ENCODE measurements at places on chromosomes 5 and 9.
A peak's percentile ranks its signal among the peaks of the same experiment; 100 is the strongest.

- no peak for DNase-seq
Observed at GRCh38 chr9:79087133-79087532, 484.6 kb upstream of the TLE4 start.

DNA sequence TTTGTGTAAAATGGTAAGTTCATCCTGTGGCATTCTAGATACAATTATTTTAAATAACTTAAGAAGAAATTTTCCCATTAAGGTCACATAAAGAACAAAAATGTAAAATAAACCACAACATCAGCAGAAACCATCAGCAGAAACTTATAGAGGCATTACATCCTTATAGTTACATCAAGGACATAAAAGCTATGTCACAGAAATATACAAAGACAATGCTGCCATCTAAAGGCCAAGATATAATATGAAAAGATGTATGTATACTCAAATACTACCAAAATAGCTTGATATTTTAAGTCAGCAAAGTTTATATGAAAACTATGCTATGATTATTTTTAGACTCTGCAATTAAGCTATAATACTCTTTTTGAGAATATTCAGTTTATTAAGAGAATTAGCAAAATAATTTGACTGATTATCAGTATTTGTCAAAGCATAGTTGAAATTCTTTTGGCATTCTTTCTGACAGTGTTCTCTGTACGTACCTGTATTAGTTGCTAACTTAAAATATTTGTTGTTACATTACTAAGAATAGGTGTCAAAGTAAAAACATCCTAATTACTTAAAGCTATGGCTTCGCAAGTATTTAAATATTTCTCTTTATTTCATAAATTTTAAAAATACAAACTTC is 36.2 kb downstream of the FBXL17 start:
- peak; percentile 62 for DNase-seq

DNA sequence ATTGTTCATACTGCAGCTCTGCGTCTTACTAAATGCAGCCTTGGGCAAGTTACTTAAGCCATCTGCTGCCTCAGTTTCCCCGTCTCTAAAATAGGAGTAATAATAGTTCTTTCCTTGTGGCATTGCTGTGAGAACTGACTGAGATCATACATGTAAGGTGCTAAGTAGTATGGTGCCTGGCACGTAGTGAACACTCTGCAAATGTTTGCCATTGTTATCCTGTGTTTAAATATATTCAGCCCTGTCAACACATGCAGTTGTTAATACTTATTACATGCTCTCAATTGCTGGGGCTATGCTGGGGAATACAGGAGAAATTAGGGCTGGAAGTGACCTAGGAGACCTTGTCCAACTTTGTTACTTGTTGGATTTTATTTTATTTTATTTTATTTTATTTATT is 105.2 kb upstream of the RAI14 start:
- DNase-seq, result no peak

DNA sequence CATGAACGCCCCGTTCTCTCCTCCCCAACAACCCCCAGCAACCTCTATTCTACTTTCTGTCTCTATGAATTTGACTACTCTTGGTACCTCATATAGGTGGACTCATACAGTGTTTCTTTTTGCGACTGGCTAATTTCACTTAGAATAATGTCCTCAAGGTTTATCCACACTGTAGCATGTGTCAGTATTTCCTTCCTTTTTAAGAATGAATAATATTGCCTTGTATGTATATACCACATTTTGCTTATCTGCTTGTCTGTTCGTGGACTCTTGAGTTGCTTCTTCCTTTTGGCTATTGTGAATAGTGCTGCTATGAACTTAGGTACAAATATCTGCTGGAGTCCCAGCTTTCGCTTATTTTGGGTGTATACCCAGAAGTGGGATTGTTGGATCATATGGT is 42.7 kb downstream of the IQGAP2 start:
- DNase-seq, result no peak

GRCh38 chr5:66793049-66793448 is 196.9 kb downstream of the MAST4 start:
- no peak for DNase-seq

- DNase-seq, result no peak
Observed at GRCh38 chr9:128068386-128069205, 564 bp downstream of the SLC25A25 start.

DNA sequence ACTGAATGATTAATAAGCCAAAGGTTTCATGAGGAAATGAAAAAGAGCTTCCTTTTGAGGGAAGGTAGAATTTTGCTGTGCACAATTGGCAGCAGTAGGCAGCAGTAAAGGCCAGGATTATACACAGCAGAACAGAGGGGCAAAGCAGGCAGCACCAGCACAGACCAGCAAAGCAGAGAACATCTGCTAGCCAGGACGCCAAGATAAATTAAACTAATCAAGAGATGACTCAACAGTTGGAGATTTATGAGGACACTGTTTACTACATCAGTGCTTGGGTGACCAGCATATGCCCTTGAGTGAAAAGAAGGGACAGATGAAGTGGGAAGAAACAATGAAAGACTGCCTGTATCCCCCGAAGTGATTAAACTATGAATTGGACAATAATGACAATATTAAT is 871.4 kb upstream of the CDH10 start:
- peak; percentile 41 for DNase-seq

DNA sequence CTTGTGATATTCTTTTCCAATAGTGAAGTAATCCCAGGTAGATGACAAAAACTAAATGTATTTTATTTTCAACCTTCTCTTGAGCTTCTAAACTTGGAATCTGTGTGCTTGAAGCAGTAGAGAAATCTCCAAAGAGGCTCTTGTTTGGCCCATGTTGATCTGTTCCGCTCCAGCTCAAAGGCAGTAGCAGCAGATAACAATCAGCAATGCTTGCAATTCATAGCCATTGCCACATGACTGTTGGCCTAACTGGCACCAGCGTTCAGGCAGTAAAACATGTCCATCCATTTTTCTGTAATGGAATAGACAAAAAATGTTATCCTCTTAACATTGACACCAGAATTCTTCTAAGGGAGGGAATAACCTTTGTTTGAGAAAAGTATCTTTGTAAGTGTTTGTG is 270.7 kb upstream of the MSX2 start:
- DNase-seq, result no peak

GRCh38 chr5:158754018-158754514 is 345.6 kb downstream of the EBF1 start:
- DNase-seq, result peak; percentile 47

DNA sequence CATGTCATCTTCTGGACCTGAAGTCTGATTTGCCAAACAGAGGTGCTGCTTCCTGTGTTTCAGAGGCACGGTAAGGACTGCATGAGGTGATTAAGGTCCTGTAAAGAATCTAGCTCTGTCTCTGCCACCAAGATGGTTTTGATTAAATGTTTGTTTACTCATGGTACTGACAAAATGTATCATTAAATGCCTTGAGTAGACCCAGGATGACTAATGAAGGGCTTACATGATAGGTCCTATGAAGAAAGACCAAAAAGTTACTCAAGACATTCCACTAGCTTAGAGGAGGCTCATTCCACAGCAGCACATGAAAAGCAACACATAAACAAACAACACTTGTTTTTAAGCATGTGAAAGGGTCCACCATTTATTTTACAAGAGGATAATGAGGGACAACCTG is 100.9 kb downstream of the BOD1 start:
- DNase-seq, result peak; percentile 21

DNA sequence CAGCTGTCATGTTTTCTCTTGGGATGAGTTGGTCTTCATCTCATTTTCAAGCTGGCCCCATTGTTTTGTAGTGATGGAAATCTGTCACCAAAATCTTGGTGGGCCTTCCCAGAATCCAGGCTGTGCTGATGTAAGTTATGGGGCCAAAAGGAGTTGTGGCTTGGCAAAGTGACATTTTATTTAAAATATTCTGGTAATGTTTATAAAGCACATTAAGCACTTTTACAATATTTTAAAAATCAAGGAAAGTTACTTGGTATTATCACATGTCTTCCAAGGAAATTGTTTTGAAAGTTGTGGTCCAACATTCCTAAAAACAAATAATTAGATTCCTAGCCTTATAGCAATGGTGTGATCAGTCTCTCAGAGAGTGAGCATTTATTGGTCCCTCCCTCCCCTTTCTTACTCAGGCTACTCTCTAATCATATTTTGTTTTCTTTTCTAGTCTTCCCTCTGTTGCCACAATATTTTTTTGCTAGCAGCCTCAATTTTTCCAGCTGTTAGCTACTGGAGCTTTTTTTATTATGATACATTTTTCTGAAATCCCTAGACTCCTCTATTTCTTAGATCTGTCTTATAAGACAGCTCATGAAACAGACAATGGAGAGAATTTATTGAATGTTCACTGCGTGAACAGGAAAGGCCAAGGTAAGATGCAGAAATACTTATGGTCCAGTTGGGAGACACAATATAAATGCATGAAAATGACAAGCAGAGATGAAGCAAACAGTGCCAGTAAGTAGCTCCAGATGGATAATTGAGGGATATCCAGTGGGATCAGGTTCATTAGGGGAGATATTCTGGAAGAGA is 408.1 kb upstream of the ZNF608 start:
- DNase-seq, result peak; percentile 15

GRCh38 chr9:126056312-126057021 is 270.2 kb upstream of the MVB12B start:
- DNase-seq, result no peak

GRCh38 chr5:25570067-25570583 is 925.3 kb upstream of the CDH10 start:
- DNase-seq, result no peak

DNA sequence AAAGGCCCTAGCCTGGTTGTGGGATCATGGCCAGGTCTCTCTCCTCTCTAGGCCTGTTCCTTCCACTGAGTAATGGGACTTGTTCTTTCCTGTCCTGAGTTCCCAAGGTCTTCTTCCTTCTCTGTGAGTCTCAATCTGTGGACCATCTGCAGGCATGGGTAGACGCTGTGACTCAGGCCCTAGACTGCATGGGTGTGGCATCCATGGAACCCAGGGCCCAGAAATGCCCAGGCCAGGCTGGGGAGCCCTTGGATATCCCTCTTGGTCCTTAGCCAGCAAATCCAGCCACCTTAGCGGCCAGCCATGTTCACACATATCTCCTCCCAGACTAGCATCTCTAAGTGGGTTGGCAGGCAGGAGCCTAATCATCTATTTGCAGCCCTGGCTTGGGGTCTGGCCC is 2.3 kb upstream of the ACSL6 start:
- DNase-seq, result no peak

- no peak for DNase-seq
Observed at GRCh38 chr9:30943446-30944224, 1440.8 kb upstream of the ACO1 start.

DNA sequence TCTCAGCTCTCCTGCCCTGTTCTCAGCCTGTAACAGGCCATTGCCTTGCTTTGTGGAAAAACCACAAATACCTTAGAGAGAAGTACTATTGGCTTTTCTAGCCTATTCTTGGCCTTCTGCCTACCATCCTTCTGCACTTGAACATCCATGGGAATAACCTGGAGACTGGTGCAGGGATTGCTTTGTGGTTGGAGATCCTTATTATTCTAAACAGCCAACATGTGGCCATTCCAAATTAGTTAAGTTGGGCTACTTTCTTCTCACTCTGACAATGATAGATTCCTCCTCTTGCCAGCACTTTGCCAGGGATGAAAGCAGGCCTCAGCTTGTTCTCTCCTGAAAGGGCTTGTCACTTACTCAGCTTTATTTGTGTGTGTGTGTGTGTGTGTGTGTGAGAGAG is 240.4 kb downstream of the GLIS3 start:
- no peak for DNase-seq

GRCh38 chr9:94173632-94174031 is 85.5 kb upstream of the ZNF169 start:
- no peak for DNase-seq

DNA sequence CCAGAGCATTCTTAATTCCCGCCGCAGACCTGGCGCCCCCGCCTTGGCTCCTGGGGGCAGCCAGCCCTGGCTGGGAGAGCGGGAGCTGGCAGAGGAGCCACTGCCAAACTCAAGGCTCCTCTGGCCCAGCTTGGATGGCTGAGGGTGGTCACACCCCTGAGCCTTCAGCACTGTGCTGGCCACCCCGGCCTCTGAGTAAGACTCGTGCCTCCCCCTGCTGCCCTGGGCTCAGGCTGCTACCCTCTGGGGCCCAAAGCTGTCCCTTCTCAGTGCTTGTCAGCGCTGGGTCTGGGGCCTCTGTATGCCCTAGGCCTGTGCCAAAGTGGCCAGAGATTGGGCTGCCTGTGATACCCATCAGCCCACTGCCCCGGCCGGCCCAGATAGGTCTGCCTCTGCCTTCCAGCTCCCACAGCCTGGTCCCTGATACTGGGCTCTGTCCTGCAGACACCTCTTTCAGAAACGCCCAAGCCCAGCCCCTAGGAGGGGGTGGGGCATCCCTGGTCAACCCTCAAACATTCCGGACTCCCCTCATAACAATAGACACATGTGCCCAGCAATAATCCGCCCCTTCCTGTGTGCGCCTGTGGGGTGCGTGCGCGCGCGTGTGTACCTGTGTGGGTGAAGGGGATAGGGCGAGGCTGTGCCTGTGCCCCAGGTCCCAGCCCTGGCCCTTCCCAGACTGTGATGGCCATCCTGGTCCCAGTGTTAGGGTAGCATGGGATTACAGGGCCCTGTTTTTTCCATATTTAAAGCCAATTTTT is 4.4 kb upstream of the PRR7 start:
- no peak for DNase-seq

DNA sequence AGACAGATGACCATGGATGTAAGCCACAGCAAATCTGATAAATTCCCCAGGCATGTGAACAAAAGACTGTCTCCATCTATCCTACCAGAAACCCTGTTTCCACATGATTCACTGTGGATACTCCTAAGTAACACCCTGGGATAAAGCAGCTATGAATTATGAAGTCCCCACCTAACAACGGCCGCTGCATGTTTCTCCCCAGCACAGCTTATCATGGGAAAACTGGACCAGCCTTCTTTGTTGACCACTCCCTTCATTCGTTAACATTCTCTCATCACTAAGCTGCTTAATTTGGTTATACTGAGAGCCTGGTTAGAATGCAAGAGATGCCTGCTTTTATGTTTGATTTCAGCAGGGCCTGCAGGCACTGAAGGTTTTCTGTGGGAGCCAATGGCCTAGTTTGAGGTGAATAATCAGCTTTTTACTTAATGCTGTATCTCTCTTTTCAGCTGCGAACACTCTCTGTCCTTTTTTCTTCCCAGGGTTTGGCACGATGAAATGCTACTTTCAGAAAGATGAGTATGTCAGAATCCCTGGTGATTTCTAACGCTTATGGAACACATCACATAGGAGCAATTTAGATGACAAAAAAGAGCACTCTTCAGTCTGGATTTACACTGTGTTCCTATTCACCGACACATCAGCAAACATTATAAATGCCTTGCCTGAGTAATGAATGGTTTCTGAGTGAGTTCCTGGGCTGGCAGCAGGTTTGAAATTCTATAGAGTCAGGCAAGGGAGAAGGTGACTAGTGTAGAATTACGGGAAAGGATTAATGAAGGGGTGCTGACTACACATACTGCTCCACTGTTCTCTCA is 318.4 kb upstream of the ZNF608 start:
- DNase-seq, result no peak

- no peak for DNase-seq
Observed at GRCh38 chr5:449151-449550, 6.2 kb downstream of the EXOC3 start.

DNA sequence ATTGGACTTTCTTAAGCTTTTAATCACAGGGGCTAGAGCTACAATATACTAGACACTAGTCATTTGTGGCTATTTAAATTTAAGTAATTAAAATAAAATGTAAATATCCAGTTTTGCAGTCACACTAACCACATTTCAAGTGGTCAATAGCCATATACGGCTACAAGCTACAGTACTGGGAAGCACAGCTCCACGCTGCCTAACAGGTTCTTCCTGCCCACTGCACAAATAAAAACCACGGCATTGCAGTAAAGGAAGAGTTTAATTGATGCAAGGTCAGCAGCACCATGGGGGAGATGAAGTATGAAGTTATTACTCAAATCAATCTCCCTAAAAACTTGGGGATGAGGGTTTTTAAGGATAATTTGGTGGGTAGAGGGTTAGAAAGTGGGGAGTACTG is 134.1 kb downstream of the LURAP1L start:
- DNase-seq, result no peak

All from H4 (cell line).